ENCODE measurements at places on chromosomes 16 and 17.

- DNase-seq = no peak
These were observed 83.7 kb upstream of the ZNF750 start for GRCh38 chr17:82923366-82924113.

- no peak for DNase-seq
These were observed 163.4 kb downstream of the PHKB start for GRCh38 chr16:47624563-47624962.

GRCh38 chr17:82112181-82112913, 14.3 kb upstream of the FASN start:
- no peak for DNase-seq

GRCh38 chr16:74774223-74775139, at the start of gene FA2H:
FA2H (minus strand) TSS chr16:74774820; CDS start chr16:74774755, 65 bp downstream.
- DNase-seq = peak; percentile 9

GRCh38 chr16:12238598-12238997, 262.1 kb downstream of the SNX29 start:
- DNase-seq = no peak

- no peak for DNase-seq
These were observed 8.0 kb upstream of the TOP2A start for GRCh38 chr17:40425741-40426140.

GRCh38 chr17:45869676-45870341, 24.5 kb upstream of the MAPT start:
- no peak for DNase-seq

DNA sequence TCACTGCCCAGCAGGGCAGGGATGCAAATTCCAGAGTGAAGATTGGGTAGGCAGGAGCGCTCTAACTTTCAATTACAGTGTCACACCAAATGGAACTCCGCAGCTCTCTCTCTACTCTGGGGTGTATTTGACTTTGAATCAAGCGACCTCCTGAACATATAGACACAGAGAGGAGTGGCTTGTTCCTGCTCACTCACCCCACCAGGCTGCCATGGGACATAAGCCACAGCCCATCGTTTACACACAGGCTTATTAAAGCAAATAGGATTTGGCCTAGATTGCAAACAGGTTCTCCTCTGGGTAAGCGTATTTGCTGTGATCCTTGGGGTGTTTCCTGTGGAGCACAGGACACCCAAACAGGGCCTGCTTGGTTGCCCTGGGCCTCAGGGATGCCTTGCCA, 281.6 kb upstream of the CCL2 start:
- DNase-seq = no peak

DNA sequence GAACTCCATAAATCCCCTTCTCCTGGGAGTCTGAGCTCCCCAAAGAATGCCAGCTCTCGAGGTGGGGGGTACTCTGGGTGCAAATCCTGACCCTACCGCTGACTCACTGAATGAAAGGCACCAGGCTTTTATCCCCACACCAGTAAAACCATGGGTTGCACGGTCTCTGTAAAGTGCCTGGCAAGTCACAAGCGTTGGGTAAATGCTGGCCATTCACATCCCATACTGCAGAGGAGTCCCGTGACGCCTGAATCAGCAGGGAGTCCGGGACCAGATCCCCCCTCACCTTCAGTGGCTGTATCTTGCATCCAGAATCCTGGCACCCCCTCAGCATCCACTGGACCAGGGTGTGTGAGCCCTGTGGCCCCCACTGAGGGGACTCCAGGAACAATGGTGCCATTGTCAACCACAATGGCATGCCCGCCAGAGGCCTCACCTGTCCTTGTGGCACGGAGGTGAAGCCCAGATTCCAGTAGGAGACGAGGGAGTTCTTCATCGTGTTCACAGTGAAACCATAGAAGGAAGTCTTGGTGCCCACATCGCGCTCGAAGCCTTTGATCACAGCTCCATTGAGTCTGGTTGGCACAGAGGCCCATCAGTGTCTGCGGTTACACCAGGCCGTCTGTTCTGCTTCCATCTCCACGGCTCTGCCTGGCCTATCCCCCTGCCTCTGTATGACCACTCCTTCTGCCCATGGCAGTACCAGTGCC, 13.3 kb downstream of the ST6GALNAC2 start:
- DNase-seq = no peak

GRCh38 chr17:83187782-83188311, 108.4 kb downstream of the METRNL start:
- no peak for DNase-seq

DNA sequence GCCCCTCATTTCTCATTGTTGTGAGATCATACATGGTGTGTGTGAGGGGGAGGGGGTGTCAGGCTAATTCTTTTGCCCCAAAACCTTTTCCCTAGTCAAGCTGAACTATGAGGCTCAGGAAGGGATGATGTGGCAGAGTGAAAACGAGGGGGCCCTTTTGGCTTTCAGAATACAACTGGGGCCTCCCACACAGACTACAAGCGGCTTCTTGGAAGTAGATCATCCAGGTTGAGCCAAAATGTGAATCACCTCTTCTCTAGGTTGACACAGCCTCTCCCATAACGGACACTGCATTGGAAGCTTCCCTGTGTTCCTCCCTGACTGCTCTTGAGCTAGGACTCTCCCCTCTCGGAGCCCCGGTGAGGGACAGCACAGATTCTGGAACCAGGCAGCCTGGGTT, 2.3 kb upstream of the ALKBH5 start:
- DNase-seq = no peak

GRCh38 chr17:39198186-39198566, 707 bp upstream of the CACNB1 start:
- peak; percentile 36 for DNase-seq

GRCh38 chr16:30488764-30489605, 16.4 kb downstream of the ITGAL start:
- DNase-seq = no peak

DNA sequence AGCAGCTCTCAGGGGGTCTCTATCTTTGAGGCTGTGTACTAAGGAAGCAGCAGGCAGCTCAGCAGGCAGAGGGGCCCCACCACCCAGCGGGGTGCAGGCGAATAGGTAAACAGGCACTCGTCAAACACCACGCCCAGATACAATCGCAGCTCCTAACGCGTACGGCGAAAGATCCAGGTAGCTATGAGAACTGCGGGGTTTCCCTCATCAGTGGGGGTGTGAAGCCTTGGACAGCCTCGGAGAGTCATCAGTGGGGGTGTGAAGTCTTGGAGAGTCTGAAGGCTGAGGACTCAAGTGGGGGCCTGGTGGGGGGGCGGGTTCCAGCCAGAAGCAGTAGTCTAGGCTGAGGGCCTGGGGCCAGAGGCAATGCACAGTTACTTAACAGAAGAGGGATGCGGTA, 69.0 kb downstream of the RTN4RL1 start:
- no peak for DNase-seq

DNA sequence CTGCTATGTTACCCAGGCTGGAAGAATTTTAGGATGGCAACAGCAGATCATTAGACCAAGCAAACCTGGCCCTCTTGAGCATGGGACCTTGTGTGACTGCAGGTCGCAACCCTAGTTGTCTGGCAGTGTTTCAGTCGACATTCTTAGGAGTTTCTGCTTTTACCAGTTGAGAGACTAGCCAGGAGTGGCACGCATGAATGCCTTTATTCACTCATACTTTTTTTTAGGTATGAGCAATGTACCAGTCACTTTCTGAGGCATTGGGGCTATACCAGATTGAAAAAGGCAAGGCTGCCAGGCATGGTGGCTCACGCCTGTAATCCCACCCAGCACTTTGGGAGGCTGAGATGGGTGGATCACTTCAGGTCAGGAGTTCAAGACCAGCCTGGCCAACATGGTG, 28.2 kb upstream of the HAS3 start:
- DNase-seq = no peak

DNA sequence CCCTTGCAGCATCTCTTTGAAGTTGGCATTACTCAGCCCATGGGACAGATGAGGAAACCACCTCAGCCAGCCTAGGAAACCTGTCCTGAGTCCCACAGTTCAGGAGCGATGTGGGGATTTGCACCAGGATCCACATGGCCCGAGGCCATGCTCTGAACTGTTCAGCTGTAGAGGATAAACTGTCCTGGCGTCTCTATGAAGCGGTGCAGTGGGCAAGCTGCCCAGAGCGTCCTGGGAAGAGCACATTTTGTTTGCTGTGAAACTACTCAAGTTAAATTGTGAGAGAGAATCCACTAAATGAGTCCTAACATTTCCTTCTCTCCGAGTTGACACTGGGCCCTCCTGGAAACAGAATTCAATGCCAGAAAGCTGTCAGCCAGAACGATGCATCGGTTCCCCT, 276.6 kb upstream of the TNRC6C start:
- DNase-seq = peak; percentile 59

DNA sequence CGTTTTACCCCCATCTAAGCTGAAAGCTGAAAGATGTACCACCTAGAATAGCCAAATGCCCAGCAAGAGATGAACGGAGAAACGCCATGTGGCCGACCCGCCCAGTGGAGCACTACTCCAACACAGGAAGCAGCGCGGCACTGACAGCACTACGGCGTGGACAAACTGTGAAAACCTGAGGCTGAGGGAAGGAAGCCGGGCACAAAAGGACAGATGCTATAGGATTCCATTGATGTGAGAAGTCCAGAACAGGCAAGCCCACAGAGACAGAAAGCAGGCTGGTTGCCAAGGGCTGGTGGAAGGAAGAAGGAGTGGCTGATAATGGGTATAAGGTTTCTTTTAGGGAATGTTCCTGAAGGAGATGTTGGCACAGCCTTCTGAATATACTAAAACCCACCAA, 29.4 kb upstream of the SLC38A8 start:
- DNase-seq = no peak

- no peak for DNase-seq
These were observed 188.8 kb upstream of the FOXF1 start for GRCh38 chr16:86321491-86321890.

Data from tibial nerve (tissue), 4 donors.